ENCODE measurements at places on chromosomes 16 and 17. TPM values are rescaled to one million over a fixed set of nuclear protein-coding genes. Genes with fewer than 3 reads are reported as not detected.

RNU2-1 gene
- not detected for total RNA-seq

GDPD1 gene
- total RNA-seq, result 47.6 TPM

EXOC3L1 gene
- 0.47 TPM for total RNA-seq

DNA sequence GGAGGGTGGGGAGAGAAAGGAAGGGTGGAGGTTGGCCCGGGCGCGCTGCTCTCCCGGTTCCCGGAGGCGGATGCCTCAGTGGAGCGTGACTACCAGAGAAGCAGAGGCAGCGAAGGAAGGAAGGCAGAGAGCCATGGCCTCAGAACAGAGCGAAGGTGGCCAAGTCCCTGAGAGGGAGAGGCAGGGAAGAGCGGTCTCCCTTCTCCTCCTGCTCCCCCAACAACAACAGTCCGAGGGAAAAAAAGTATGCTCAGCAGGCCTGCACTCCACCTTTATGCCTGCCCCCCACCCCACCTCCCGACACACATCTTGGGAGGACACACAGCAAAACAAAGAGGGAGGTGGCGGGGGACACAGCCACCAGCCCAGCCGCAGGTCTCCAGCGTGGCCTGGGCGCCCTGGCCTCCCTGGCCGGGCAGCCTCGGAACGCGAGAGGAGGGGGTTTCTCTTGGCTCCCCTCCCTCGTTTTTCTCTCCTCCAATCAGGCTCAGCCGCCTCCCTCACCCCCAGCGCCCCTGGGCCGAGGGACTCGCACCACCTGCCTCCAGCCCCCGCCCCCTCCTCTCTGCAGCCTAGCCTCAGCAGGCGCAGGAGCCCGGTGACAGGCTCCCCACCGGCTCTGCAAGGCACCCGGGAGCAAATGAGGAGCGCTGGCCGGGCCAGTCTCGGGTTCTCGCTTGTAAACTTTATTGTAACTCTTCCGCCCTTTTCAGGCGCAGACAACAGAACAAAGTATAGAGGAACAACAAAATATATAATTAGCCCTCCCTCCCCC is 1.1 kb upstream of the HOXB7 start:
- DNase-seq, result no peak

- no peak for DNase-seq
Measured at GRCh38 chr16:26772503-26772902, 294.2 kb upstream of the C16orf82 start.

DNA sequence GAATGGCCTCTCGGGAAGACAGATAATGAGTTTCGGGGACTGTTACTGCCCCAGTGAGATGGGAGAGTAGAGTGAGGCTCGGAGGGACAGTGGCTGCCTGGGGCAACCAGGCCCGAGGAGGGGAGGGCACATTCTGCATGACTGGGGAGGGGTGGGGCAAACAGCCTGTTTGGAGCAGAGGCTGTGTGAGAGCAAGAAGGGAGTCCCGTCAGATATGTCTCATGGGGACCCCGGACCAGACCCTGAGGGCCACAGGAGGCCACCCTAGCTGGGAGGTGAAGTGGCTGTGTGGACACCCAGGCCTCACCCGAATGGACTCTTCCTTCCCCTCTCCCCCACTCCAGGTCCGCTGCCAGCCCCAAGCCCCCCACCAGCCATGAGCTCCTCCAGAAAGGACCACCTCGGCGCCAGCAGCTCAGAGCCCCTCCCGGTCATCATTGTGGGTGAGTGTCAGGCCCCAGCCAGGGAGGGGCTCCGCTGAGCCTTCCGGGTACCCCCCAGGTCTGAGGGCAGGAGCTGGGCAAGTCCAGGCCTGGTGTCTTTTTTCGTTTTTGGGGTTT is 4.3 kb downstream of the OSGIN1 start:
- DNase-seq, result no peak

GRCh38 chr16:24890746-24891145 is 45.0 kb downstream of the SLC5A11 start:
- no peak for DNase-seq

- no peak for DNase-seq
Measured at GRCh38 chr16:69469807-69470561, 45.6 kb downstream of the CYB5B start.

DNA sequence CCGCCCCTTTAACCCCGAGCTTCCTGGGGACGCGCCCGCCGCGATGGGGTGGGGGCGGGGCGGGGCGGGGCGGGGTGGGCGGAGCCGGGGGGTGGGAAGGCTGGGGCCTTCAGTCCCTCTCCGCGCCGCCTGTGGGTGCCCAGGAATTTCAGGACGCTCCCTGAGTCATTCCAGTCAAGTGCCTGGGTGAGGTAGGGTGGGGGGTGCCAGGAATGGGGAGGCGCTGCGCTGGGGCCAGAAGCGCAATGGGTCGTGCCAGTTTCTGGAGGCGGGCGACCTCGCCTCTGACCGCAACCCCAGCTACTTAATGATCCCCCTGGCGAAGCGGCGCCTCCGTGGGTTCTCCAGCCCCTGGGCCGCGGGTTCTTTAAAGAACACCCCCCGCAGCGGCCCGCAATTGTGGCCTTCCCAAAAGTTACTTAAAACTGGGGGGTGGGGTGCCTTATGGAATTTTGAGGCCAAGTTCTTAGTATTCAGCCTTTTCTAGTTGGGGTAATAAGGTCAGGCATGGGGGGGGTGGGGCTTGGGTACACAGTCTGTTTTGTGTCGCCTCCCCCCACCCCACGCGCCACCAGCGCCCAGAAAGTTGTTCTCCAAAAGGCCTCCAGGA is 826 bp upstream of the GSE1 start:
- DNase-seq, result no peak

DNA sequence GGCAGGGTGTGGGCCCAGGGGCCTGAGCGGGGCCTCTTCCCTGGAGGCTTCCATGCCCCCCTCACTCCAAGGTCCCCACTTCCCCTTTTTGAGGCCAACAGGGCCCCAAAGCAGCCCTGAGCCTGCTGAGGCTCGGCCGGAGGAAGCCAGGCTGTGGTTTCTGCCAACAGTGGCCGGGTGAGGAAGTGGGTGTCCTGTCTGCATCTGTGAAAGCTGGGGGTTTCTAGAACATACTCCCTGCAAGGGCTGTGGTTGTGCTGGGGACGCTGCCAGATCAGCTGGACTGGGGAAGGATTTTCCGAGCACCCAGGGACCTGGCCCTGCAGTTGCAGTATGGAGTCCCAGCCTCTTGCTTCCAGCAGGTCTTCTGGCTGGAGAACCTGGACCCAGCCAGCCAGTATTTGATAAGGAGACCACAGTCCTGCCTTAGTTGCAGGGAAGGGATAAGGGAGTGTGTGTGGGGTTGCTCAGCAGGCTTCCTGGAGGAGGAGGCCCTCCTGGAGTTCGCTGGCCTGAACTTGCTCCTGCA is 15.7 kb downstream of the ADCY7 start:
- DNase-seq, result no peak

GRCh38 chr17:64369007-64369893 is 21.4 kb downstream of the PECAM1 start:
- no peak for DNase-seq

All from occipital lobe (tissue), 3 donors.